ENCODE measurements at places on chromosomes 7 and 10.

GRCh38 chr7:116897661-116898060 lies 35.3 kb downstream of the CAPZA2 start:
- DNase-seq, result no peak

- peak; percentile 61 for DNase-seq
Measured at GRCh38 chr10:75408911-75409885, 7.6 kb upstream of the ZNF503 start.

DNA sequence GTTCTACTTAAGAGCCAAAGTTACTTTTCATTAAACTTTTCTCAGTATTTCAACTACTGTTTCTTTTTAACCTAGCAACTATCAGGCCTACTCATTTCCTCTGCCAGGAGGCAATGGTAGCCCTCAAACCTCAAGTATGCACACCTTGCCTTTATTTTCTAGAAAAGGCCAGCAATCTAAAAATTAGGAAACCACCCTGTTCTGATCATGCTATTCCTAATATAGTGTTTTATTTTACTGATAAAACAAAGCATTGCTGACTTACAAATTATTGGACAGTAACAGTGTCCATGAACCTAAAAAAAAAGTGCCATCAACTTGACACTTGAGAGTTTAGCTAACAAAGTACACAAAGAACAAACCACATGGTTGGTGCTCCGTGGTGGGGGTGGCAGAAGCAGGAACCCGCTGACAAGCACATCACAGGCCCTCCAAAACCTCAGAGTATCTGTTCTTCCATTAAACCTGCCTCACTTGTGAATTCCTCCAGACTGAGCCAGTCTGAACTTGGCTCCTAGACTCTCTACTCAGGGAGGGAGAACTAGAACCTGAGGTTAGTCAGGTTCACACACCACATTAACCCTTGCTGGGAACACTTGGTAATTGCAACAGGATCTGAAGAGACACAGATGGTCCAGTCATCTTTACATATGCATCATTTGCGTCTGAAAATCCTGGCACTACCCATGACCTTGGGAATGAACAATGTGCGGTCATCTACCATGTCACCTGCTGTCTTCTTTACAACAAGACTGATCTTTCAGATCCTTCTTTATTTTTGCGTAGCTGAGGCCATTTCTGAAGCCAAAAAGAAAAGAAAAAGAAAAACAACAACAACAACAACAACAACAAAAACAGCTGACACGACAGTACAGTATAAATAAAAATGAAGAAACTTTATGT lies 31.9 kb downstream of the PIP4K2A start:
- no peak for DNase-seq

DNA sequence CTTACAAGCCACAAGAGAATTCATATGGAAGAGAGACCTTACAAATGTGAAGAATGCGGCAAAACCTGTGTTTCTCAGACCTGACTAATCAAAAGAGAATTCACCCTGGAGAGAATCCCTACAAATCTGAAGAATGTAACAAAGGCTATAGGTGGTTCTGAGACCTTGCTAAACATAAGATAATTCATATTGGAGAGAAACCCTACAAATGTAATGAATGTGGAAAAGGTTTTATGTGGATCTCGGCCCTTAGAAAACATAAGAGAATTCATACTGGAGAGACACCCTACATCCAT lies 33.4 kb downstream of the ZNF727 start:
- no peak for DNase-seq

DNA sequence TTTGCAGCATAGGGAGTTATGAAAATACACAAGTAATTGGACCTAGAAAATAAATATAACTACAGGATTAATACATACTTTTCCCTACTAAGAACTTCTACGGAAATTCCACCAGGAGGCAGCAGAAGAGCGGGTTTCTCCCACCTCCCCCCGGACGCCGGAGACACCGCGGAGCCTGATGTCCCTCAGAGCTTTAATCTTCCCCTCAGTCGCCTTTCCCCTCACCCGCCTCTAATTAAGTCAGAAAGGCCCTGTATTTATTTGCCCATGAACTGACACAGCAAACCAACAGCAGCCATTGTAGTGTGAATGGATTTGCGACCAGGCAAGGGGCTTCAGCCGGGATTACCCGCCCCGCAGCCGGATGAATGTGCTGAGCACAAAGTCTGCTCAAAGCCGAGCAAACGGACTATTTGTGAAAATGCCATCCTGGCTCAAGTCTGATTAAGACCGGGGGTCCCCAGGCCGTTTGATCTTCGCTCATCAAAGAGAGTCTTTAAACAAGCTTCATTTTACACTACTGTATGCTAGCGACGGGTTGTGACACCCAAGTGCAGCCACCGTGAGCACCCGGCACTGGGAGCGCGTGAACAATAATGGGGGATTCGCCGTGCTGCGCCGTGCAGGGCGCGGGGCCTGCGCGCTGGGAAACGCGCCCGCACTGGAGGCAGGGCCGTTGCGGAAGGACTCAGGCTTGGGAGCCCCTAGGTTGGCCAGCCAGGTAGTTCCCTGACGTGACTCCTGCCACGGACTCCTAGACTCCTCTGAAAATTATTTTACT lies 5.6 kb upstream of the DKK1 start:
- peak; percentile 93 for DNase-seq
